Activated CD8-positive, alpha-beta memory T cell treated with anti-CD3 and anti-CD28 coated beads for 24 hours (primary cell): ENCODE measurements at places on chromosomes 3 and 15.

DNA sequence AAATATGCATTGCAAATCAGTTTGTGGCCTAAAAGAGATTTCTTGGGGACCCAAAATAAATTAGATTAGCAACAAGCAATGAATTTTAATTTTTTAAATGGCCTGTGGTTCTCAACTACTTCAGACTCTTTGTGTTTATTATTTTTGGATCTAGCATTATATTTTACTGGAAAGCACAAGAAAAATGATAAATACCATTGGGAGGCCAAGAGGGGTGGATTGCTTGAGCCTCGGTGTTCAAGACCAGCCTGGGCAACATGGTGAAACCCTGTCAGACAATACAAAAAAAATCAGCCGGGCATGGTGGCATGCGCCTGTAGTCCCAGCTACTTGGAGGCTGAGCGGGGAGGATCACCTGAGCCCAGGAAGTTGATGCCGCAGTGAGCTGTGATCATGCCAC, 13.6 kb downstream of the LACTB start:
- no peak for DNase-seq

GRCh38 chr3:171646357-171647133, 163.7 kb downstream of the PLD1 start:
- DNase-seq, result no peak

DNA sequence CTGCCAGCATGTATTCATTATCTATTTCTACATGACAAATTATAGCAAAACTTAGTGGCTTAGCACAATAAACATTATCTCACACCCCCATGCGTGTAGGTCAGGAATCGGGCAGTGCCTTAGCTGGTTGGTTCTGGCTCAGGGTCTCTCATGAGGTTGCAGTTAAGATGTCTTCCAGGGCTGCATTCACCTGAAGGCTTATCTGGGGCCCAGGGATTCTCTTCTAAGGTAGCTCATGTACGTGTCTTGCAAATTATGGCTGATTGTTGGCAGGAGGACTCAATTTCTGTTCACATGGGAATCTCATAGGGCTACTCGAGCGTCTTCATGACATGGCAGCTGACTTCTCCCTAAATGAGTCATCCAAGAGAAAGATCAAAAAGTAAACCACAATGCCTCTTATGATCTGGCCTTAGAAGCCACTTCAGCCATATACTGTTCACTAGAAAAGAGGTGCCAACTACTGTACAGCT, 42.9 kb upstream of the TSC22D2 start:
- no peak for DNase-seq

GRCh38 chr3:24254649-24255048, 240.0 kb downstream of the THRB start:
- no peak for DNase-seq

GRCh38 chr3:37945807-37946530, 44.6 kb upstream of the VILL start:
- no peak for DNase-seq
